ENCODE measurements at places on chromosomes 4 and X. TPM values are rescaled to one million over a fixed set of nuclear protein-coding genes. Genes with fewer than 3 reads are reported as not detected.
A peak's percentile ranks its signal among the peaks of the same experiment; 100 is the strongest.

The TRMT2B gene
- polyA plus RNA-seq, result 7.7 TPM

DNA sequence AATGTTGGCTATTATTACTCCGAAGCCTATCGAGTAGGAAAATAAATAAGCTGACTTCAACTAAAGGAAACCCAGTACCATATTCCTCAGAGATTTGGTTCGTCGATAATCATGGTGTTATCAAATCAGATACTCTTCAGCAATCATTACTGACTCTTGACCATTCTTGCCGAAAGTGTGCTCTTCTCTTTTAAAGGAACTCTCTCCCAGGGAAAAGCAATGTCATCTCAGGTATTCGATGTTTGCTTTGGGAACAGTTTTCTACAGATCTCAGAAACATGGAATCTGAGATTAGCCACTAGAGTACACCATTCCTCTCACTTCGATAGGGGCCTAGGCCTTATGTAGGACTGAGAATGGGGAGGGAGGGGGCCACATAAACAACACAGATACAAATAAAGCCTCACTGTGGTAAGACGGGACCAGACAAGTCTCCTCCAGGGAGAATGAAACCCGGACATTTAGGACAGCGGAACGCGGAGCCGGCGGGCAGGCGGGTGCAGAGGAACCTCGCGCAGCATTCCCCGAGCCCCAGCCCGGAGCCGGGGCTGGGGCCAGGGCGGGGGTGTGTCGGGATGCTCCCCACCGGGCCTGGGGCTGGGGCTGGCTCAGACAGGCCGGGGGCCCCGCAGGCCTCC lies 581 bp downstream of the DNAJB14 start:
- peak; percentile 21 for DNase-seq

- DNase-seq, result no peak
Measured at GRCh38 chrX:96820935-96821334, 62.8 kb upstream of the RPA4 start.

DNA sequence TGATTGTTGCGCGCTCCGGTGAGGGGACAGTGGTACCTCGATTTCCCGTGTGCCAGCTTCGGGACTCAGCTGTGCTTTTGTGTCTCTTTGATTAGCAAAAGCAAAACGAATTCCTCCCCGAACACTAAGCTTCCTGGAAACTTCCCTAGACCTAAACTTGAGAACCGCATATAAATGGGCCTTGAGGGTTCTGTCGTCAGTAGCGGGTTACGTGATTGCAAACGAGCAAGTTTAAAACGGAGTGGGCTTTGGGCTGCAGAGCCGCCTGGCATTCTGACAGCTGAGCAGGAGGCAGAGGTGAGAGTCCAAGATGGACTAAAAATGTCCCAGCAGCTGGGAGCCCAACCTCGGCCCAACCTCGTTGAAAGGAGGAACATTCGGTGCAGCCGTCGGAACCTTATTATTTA lies 1.2 kb upstream of the TAPT1 start:
- peak; percentile 30 for DNase-seq

DNA sequence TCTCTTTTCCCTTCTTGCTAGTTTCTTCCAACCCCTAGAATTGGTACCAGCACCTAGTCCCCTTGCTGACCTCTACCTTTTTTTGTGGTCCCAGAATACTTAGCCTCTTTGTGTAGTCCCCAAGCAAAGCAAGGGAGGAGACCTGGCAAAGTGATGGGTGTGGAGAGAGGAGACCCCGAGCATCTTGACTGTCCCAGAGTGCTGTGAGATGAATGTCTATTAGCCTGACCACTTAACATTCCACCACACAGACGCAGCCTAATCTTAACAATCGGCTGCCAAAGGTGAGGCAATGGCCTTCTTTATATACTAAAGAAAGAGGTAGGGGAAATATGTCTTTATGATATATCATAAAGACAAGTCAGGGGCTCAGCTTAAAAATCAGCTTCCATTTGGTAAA lies 55.9 kb downstream of the TRIM2 start:
- DNase-seq, result no peak

The TMEM271 gene
- polyA plus RNA-seq, result not detected

DNA sequence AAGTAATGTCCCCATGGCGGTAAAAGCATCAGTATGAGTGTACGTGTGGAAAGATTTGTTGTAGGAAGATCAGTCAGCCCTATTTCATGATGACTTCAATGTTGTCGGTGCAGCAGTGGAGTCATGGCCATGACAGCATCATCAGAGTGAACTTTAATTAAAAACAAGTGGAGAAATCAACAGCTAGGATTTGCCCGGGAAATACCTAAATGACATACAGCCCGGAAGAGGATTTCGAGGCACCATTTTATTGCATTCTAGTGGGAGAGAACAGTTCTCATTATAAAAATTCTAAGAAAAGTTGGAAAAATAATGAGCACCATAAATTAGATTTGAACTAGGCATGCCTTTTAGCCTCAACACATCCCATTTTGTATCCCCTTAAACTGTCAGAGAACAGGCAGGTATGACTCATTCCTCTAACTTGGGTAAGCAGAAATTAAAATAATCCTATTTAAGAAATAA lies 170.1 kb downstream of the SHROOM3 start:
- DNase-seq, result peak; percentile 40

The DCAF8L1 gene
- not detected for polyA plus RNA-seq

The GPRASP2 gene
- polyA plus RNA-seq, result 9.0 TPM

DNA sequence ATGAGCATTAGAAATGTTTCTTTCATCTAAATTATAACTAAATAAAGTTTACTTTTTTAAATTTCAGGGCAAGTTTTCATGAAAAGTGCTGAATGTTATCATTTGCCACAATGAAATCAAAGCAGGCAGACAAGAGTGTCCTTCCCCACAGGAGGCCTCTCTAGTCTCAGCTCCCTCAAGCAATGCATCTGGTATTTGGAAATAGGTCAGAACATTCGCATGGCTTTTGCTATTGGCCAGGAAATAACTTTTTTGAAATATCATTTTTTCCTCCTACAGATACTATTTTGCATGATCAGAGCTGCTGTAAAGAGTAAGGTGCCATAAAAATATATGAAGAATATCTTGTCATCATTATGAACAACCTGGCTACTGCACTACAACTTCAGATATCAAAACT lies 41.1 kb downstream of the MAD2L1 start:
- peak; percentile 7 for DNase-seq
